ENCODE measurements at places on chromosomes 7 and 10.

DNA sequence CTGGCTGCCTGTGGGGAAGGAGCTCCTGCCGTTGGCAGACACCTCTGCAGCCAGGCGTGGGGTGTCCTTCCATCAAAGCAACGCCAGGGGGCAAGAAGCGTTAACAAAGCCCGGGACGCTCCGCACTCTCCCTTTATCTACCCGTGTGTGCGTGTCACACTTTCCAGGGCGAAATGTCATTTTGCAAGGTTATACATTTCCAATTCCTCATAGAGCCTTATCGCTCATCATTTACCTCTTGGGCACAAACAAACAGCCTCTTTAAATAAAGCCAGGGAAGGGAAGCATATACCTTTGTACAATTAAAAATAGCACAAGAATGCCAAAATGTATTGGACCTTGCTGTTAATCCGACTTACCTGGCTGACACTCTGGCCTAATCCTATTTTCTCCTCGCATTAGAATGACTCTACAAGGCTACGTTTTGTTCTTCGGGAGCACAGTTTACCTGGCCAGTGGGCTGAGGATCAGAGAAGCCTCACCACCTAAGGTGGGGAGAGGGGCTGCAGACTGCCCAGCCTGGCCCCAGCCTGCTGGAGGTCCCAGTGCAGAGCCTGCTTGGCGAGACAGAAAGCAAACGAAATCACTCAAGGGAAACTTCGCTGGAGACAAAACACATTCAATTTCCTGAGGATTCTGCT lies 77.6 kb upstream of the EN2 start:
- peak; percentile 89 for ATAC-seq

- no peak for ATAC-seq
Observed at GRCh38 chr10:62811159-62811875, 4.8 kb downstream of the EGR2 start.

DNA sequence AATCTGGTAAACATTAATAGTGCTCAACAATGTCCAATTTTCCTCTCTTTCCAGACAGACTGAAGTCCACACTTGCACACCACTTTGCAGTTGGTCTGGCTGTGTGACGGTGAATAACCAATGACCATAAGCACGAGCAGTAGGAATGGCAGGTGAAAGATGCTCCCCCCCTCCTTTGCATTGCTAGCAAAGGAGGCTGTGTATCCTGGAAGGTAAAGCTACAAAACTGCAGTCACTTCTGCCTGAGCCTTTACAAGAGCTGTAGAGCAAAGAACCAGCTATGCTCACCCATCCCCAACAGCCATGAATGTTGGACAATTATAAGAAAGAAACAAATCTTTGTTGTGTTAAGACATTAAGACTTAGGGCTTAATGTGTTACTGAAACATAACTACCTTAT lies 178.0 kb downstream of the IPMK start:
- ATAC-seq: no peak

- no peak for ATAC-seq
Observed at GRCh38 chr7:28570113-28570969, 158.0 kb downstream of the CREB5 start.

GRCh38 chr7:13912715-13913278 lies 76.7 kb downstream of the ETV1 start:
- no peak for ATAC-seq

- no peak for ATAC-seq
Observed at GRCh38 chr7:36982766-36983165, 258.5 kb upstream of the AOAH start.

GRCh38 chr10:124205432-124205831 lies 112.0 kb upstream of the CHST15 start:
- no peak for ATAC-seq

GRCh38 chr10:47190802-47191450 lies 109.1 kb upstream of the GDF10 start:
- no peak for ATAC-seq

- ATAC-seq: peak; percentile 93
Observed at GRCh38 chr7:121530227-121531174, 134.4 kb upstream of the FAM3C start.

DNA sequence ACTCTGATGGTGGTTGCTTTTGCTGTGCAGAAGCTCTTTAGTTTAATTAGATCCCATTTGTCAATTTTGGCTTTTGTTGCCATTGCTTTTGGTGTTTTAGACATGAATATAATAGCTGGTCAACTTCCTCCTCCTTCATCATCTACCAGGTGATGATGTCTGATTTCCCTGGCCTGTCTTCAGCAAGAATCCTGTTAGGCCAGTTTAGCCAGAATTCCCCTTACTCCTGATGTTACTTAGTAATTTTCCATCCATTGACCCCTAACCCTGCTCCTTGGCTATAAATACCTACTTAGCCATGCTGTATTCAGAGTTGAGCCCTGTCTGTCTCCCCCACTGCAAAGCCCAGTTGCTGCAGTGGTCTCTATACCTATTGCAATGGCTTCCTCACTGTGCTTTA lies 91.4 kb downstream of the ZNF777 start:
- ATAC-seq: no peak

DNA sequence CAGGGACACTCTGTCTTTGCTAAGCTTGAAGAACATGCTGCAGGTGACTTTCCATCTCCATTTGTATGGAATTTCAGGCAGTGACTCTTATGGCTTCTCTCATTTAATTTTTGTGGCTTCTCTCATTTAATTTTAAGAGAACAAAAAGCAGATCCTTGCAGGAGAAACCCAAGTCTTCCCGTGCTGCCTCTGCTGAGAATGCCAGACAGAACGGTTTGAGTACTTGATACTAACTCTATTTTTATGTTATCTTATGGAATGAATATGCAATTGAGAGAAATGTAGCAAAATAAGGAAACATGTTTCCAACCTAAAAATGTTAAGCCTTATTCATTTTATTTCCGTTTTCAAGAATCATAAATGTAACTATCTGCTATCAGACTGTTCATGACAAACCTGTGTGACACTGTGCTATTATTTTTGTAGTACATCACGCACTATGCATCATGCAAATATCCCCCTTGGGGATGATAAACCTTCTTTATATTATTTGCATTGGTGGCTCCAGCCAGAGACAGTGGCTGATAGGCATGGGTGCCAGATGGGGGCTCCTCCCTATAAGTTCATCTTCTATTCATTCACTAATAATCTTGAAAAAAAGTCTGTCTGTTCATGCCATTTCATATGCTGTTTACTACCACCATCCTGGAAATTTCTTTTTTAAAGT lies 6.9 kb upstream of the RAPGEF5 start:
- no peak for ATAC-seq

GRCh38 chr7:98862716-98863420 lies 6.9 kb downstream of the TMEM130 start:
- no peak for ATAC-seq

GRCh38 chr7:100208911-100209408 lies 10.8 kb upstream of the PVRIG start:
- ATAC-seq: no peak

GRCh38 chr10:123808906-123809305 lies 82.7 kb downstream of the CPXM2 start:
- ATAC-seq: no peak

- ATAC-seq: no peak
Observed at GRCh38 chr7:50707236-50708006, 75.3 kb downstream of the GRB10 start.

DNA sequence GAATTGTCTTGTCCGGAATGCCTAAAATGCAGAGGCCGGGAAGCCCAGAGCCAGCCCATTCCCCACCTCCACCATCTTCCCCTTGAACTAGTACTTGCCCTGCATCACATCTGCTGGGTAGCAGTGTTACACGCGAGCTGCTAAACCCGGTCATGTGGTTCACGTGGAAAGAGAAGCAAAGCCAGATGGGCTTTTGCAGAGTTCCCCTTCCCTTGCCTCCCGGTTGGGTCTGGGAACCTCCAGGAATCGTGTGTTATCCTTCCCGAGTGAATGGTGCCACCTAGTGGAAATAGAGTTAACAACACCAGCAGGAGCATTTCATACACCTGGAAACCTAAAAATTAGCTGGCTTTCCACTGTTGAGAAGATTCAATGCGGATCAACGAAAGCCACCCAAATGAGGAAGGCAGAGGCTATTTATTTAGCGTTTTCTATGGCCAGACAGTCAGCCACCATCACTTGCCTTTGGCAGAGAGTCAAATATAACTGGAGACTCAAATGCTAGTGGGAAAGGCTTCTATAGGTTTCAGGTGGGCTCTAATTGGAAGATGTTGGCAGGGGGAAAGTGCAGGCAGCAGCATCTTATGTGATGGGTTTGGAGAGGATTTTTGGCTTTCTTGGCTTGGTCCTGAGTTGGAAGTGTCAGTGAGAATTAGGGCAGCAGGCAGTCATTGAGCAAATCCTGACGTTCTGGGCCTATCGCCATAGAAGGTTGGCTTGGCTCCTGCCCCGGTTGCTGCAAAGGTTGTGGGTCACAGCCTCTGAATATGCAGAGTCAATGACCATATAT lies 12.9 kb upstream of the DENND2A start:
- peak; percentile 92 for ATAC-seq

- no peak for ATAC-seq
Observed at GRCh38 chr10:79505829-79506228, 6.5 kb upstream of the EIF5AL1 start.

- ATAC-seq: no peak
Observed at GRCh38 chr10:132110713-132111112, 45.0 kb downstream of the JAKMIP3 start.

DNA sequence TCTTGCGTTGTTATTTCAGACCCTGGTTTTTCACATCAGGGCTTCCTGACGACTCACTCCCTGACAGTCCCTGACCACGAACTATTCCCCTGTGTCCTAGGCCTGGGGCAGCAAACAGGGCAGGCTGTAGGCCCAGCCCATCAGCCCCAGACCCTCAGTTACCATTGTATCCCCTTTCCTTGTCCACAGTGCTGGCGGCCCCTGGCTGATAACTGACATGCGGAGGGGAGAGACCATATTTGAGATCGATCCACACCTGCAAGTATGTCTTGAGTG lies 50.5 kb upstream of the TRIM8 start:
- no peak for ATAC-seq

- ATAC-seq: no peak
Observed at GRCh38 chr7:96699219-96699871, 10.3 kb downstream of the SEM1 start.

DNA sequence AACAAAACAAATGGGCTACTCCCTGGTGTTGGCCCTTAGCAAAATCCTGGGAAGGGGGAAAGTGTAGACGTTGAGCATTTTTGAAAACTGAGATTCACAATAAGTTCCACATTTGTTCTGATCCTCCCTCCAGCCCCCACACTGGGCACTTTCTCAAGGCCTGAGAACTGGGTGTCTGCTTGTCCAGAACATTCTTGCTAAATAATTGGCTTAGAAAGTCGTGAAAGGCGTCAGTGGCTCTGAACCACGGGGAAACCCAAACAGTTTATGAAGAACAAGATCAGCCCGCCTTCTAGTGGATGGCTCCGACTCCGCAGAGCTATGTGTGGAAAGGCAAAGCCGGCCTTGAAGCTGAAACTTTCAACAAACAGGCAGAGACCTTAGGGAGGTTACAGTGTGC lies 370.1 kb downstream of the PRPF18 start:
- no peak for ATAC-seq

DNA sequence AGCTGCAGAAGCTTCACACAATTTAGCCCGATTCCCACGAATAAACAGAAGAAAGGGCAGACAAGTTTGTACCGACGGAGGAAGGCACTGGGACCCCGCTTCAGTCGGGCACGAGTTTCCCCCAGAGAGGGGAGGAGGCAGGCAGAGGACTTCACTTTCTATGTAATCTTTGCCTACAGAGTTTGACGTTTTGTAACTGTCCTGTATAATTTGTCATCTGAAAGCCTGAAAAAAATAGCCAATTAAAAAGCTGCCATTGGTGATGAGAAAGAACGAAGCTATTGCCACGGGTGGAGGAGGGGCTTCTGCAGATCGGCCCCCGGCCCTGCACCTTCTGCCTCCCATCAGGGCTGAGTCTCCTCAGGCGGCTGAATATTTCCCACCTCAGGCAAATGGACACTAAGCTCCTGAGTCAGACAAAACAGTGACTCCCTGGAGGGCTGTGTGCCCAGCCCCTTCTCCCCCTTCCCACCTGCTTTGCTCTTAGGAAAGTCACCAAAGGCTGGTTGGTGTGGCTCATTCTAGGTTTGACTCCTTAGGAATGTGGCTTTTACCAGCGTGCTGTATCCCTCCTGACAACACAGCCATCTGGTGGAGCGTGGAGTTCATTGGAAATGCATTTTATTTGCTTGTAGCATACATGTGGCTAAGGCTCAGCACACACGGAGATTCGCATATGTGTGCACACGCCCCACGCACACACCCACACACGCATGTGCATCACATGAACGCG lies 117.4 kb downstream of the VIPR2 start:
- no peak for ATAC-seq

DNA sequence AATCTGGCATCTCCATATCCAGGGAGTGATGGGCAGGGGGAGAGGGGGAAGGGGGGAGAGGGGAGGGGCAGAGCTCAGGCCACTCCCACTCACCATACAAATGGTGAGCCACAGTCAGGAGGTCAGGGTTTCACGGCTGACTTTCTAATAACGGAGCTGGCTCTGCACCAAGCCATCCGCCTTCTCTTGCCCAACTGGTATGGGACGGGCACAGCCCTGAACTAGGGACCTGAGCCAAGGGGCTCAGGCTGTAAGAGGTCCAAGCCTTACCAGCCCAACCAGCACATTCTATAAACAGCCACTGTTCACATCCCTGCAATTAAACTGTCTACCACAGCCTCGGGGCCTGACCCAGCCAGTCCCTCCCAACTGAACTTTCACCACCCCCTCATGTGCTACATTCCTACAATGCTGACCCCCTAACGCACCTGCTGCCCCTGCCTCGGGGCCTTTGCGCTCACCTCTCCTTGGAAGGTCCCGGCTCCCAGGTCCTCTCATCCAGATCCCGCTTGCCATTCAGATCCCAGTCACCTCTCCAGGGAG lies 32.5 kb downstream of the RGS10 start:
- ATAC-seq: no peak

GRCh38 chr7:79730971-79731370 lies 277.5 kb upstream of the MAGI2 start:
- ATAC-seq: no peak

GRCh38 chr10:104441329-104442000 lies 87.8 kb downstream of the CFAP58 start:
- ATAC-seq: peak; percentile 70

DNA sequence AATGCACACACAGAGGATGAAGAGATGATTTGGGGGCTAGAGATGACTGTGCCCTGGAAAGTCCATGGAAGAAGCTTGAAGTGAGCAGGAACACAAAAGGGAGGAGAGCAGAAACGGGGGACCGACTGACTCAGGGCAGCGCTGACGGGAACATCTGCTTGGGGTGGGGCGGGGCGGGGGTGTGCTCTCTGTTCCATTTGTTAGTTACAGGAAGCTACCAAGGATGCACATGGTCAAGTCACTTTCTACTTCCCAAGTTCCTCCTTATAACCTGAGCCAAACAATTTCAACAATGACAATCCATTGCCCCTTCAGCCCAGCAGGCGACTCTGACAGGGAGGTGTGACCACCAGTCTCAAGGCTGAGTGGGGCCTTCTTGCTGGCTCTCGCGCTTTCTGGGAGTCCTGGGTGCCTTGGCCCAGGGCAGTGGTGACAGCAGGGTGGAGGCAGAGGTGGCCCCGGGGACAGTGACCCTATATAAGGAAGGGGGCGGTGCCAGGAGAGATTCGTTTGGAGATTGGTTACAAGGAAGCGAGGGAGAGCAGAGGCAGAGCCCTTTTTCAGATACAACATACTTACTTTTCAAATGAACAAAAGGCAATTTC lies 39.6 kb downstream of the CLEC2L start:
- ATAC-seq: no peak
